Left lung (tissue), 14 donors: ENCODE measurements at places on chromosomes 5 and 9. TPM values are rescaled to one million over a fixed set of nuclear protein-coding genes. Genes with fewer than 3 reads are reported as not detected.

Gene ECPAS
- total RNA-seq = 77.4 TPM

Gene NSD1
- total RNA-seq = 71.2 TPM

Gene IL9
- not detected for total RNA-seq

Gene SH3RF2
- total RNA-seq = 11.7 TPM

Gene DIRAS2
- total RNA-seq = 0.05 TPM

Gene TXNDC8
- not detected for total RNA-seq

Gene OTULIN
- 31.1 TPM for total RNA-seq

Gene CDC20B
- not detected for total RNA-seq

Gene GRAMD2B
- 19.2 TPM for total RNA-seq

Gene GRIN1
- total RNA-seq = 0.55 TPM
